ENCODE measurements at places on chromosomes 1 and 21.

DNA sequence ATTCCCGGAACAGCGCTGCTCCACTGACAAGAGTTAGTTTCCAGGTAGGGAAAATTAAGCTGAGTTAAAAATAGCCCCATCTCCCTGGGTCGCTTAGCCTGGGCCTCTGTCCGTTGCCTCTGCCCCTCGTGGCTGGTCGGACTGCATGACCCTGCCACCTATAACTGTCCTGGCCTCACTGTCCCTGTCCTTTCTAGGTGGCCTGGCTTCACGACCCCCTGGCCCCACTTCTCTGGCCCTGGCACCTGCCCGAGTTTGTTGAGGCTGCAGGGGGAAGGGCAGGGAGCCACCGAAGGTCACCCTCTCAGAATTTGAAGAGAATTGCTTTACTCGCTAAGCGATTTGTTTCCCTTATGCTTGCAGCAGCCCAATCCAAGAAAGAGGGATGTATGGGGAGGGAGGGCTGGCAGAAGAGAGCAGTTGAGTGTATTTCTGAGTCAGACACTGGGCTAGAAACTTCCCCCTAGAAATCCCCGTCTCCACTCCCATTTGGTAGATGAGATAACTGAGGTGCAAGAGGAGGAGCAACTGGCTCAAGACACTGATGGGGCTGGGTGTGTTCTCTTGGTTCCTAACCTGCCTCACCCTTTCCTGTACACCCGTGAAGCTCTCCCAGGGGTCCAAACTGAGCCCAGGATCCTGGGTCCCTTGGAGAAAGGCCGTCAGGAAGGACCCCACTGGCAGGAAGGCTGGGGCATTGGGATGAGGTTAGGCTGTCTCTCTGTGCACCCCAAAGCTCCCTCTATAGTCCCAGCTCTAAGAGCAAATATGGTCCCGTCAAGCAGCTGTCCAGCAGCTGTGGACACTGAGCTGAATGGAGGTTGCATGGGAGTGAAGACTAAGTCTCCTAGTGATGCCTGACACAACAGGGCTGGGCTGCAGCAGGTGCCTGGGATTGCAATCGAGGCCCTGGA, 2.9 kb upstream of the EDN2 start:
- DNase-seq = no peak

DNA sequence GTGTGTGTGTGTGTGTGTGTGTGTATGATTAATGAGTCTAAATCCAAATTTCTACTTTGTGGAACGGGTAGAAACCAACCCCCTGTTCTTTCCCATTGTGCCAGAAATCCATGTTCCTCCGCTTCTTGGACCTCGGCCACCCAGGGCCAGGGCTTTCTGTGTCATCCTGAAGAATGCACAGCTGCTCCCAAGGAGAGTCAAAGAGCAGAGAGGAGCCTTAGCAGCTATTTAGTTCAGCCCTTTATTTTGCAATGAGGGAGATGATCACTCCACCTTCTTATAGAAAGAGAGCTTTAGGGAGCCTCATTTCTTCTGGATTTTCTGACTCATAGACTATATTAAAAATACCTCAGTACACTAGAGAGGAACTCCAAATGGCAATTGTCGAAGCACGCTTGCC, 489.3 kb upstream of the VAMP3 start:
- no peak for DNase-seq

- no peak for DNase-seq
Observed at GRCh38 chr1:115791816-115792215, 23.3 kb upstream of the CASQ2 start.

- DNase-seq = no peak
Observed at GRCh38 chr1:100434831-100435230, 82.5 kb downstream of the CDC14A start.

- no peak for DNase-seq
Observed at GRCh38 chr1:43619314-43619790, 30.6 kb upstream of the KDM4A start.

- DNase-seq = no peak
Observed at GRCh38 chr1:18614069-18614735, 16.4 kb upstream of the PAX7 start.

DNA sequence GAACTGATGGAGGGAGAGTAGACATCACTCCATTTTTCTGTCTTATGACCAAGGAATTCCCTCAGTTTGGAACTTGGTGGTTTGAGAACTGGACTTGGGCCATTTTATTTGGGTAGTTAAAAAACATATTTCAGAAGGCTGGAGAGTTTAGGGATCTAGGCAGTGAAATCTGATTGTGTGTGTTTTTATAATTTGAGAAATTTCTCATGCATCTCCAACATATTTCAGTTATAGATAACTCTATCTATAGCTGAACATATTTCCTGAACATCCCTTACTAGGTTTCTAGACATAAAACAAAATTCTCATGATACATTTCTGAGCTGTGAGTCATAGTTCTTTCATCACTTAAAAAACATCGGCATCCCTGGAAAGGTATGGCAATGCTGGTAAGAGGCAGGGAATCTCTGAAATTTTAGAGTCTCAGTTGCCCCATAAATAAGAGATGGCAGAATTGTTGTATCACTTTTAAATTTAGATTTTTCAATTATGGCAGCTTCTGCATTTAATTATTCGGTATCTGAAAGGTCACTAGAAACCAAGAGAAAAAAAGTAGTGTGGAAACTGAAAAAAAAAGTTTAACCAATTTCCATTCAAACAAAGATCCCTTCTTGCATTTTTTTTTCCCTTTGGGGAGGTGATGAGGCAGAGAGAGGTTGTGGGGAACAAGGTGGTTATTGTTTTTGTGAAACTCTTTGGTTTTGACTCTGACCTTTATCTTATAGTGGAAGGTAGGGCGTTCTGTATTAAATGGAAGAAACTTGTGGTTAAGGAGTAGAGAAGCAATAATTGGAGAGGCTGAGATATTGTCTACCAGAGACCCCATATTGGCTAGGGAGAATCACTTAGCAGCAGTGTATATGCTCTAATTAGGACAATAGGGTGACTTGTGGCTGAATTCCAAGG, 102.9 kb downstream of the FASLG start:
- DNase-seq = no peak

DNA sequence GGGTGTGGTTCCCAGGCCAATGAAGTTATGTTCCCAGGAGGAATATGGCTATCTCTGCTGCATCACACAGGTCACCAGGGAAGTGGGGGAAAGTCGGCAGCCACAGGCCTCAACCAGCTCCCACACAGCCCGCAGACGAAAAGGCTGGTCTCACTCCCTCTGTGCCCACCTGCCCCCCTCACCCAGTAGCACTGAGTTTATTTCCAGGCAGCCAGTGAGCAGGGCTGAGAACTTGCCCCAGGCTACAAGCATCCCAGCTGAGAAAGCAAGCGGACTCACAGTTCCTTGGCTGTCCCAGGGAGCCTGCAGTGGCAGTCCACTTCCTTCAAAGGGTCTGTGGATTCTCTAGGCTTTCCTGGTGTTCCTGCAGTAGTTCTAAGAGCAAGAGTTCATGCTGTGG, 68.9 kb downstream of the SLC5A9 start:
- DNase-seq = no peak

DNA sequence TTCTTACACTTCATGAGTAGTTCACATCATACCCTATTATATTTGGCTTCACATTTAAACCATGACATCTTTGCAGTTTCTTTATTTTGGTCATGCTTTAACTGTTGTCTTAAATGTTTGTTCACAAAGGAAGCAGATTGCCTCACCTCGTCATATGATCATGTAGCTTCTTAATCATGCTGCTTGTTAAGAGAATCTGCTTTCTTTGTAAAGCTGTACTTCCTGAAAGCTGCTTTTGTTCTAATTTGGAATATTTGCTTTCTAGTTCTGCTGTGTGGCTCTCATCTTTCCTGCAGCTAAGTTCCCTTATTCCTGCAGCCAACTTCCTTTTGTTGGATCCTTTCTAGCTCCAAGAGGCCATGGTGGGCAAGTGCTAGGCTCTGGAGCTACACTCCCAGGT, 62.9 kb upstream of the SIM2 start:
- no peak for DNase-seq

DNA sequence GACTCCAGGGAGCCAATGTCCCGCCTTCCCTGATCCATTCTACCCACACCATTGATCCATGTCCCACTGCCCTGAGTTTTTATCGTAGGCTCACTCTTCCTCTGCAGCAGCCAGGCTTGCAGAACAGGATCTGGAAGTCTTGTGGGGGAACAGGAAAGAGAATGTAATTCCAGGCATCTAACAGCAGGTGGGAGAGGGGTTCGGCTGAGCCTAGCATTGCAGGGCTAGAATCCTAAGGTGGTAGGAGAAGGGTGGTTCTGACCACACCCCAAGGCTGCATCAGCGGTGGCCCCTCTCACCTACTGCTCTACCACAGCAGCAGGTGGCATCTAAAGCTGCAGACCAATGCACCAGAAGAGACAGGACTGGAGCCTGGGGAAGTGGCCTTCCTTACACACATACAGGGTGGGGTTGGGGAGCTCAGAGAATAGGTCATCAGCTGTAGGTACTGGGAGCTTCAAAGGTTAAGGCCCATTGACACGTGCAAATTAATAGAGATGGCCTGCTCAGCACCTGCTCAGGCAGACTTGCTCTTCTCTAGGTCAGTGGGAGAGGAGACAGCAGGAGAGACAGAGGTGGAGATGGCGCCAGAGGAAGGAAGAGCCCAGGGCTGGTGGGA, 20.5 kb downstream of the KNCN start:
- DNase-seq = no peak

DNA sequence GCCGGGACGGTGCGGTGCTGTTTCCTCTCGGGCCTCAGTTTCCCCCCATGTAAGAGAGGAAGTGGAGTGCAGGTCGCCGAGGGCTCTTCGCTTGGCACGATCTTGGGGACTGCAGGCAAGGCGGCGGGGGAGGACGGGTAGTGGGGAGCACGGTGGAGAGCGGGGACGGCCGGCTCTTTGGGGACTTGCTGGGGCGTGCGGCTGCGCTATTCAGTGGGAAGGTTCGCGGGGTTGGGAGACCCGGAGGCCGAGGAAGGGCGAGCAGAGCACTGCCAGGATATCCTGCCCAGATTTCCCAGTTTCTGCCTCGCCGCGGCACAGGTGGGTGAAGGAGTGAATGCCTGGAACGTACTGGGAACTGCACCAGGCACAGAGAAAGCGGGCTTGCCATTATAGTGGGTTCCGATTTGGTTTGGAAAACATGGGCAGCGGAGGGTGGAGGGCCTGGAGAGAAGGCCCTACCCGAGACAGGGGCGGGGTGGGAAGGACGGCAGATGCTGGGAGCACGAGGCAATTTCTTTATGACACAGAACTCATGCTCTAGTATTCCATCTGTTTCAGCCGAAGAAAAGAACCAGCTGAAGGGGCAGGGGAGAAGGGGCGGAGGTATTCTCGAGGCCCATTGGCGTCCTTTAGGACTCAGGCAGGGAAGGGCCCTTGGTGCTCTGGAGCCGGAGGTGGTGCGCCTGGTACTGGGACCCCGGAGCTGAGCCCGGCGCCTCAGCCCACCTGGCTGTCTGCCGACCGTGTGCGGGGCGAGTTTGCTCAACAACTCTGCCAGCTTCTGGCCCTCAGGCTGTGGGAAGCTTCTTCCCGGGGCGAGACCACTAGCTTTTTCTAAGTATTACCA, 960 bp downstream of the PCSK9 start:
- no peak for DNase-seq

DNA sequence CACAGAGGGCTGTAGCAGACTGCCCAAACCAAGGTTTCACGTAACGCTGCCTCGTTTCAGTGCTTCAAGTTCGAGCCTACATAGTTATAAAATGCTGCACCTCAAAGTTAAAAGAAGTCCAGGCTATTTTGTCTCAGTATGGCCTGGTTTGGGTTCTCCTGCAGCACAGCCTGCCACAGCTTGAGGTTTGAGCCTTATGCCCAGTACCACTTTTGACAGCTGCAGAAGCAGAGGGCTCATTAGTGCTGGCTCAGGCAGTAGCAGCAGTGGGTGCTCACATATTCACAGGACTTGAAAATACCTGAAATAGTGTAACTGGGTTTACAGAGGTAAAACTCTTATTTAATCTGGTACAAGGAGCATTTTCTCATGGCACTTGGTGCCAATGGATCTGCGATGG, 15.3 kb downstream of the SPATA46 start:
- DNase-seq = no peak

GRCh38 chr1:25727088-25727487, 72.9 kb upstream of the SELENON start:
- no peak for DNase-seq

GRCh38 chr1:8572106-8572505, 245.3 kb downstream of the RERE start:
- no peak for DNase-seq

DNA sequence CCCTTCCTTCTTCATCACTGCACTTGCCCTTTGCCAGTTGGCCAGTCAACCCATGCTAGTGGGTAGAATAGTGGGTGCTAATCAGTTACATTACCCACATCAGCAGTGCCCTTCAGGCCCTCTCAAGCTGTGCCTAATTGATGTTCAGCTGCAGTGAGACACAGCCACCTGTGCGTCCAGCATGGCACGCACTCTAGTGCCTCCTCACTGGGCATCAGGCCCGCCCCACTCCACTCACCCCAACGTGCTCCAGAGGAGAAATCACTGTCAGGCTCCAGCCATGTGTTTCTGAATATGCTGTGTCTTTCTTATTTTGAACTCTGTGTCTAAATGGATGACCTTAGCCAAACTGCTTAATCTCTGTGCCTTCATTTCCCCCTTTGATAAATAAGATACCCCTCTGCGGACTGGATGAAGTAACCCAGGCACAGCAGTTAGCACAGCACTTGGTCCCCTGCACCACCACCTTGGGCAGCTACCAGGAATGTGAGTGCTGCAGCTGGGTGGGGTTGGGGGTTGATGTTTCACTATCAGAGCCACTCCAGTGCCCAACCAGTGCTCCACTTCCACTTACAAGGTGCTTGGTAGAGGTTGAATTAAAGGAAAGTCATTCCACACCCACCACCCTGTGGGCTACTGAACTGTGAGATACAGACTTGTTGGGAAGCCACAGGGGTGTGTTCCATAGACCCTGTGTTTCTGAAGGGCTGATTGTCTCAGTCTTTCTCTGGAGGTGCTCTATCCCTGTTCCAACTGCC, 8.9 kb upstream of the ADORA3 start:
- no peak for DNase-seq
